Ovary (tissue), 10 donors: ENCODE measurements at places on chromosomes 4 and X. TPM values are rescaled to one million over a fixed set of nuclear protein-coding genes. Genes with fewer than 3 reads are reported as not detected.

DNA sequence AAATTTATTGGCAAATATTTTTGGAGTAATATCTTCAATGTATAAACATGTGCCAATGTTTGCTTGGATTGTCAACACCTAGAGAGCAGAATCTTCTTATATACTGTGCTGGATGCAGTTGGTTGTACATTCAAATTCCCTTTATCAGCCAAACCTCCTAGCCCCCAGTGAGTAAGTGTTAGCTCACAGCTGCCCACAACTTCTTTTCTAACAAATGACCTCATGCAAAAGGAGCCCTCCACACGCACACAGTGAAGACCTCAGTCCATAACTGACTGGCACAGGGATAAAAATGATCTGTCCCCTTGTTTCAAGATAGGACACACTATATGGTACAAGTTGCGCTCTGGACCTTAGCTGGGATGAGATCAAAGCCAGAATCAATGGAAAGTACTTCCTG, 458.0 kb upstream of the NWD2 start:
- no peak overlapping the region for H3K4me3 ChIP-seq
- DNase-seq: no peak
- H3K27me3 ChIP-seq: no peaks in the 10 kb centered on the region
- no peaks in the 10 kb centered on the region for H3K4me1 ChIP-seq

GRCh38 chr4:106801386-106801785, 234.7 kb downstream of the DKK2 start:
- H3K4me3 ChIP-seq: no peak overlapping the region
- H3K4me1 ChIP-seq: no peaks in the 10 kb centered on the region
- DNase-seq: no peak
- H3K27me3 ChIP-seq: no peaks in the 10 kb centered on the region
- H3K36me3 ChIP-seq: no peaks in the 10 kb centered on the region

DNA sequence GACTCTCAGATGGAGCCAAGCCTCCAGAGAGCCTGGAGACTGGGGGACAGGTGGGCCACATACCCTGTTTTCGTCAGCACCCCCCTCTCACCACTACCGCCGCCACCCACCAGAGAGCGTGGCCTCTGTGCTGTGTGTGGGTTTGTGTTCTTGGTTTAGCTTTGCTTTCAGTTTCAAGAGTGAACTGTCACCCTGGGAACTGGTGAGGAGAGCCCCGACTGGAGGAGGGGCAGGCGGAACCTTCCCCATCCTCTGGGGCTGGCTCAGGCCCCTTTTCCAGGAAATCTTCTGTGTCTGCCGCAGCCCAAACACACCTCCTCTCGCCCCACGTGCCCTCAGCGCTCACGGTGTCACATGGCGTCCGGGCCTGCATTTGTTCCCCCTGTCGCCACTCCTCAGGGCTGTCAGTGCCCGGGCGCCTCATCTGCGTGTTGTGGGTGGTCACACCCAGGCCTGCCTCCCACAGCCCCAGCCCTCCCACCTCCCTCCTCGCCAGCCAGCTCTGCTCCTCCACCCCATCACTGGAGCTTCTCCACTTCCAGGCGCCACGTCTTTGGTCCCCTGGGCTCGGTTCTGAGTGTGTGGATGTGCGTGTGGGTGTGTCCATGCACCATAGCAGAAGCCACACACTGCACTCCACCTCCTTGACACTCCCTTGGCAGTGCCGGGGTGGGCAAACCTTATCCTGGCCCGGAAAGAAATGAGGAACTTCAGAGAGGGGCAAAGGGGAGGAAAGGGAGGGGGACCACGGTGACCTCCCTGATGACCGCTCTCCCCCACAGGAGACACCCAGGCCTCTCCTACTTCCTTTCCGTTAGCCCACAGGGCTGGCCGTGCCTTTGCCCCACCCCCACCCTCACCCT, 27.8 kb downstream of the ELF4 start:
- peaks cover 6% of the 10 kb centered on the region for H3K4me1 ChIP-seq
- DNase-seq: peak; percentile 50
- no peak overlapping the region for H3K27ac ChIP-seq
- no peak overlapping the region for H3K4me3 ChIP-seq
- H3K36me3 ChIP-seq: no peaks in the 10 kb centered on the region
- H3K27me3 ChIP-seq: no peaks in the 10 kb centered on the region

DNA sequence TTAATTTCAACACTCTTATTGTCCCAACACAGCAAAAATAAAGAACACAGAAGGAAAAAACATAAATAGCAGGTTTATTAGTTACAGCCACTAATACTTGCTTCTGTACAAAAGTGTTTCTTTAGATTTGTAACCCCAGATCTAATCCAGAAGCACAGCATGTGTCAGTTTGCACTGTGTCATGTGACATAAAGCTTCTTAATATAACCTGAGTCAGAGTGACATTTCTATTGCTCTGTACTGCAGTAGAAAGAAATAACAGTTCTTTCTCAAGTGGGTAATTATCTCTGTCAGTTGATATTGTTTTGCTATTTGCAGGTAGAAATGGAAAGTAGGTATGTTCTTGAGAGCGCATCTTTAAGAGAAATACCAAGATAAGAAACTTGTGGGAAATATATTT, 422.5 kb downstream of the ZIC3 start:
- H3K4me1 ChIP-seq: no peaks in the 10 kb centered on the region
- no peak for DNase-seq
- H3K4me3 ChIP-seq: no peak overlapping the region
- no peaks in the 10 kb centered on the region for H3K36me3 ChIP-seq
- no peaks in the 10 kb centered on the region for H3K27me3 ChIP-seq
- no peak overlapping the region for H3K27ac ChIP-seq

- H3K4me3 ChIP-seq: no peak overlapping the region
- peaks cover 7% of the 10 kb centered on the region for H3K4me1 ChIP-seq
- H3K36me3 ChIP-seq: no peaks in the 10 kb centered on the region
- no peak overlapping the region for H3K27ac ChIP-seq
Observed at GRCh38 chrX:1449036-1449822, 3.5 kb downstream of the ASMTL start.

DNA sequence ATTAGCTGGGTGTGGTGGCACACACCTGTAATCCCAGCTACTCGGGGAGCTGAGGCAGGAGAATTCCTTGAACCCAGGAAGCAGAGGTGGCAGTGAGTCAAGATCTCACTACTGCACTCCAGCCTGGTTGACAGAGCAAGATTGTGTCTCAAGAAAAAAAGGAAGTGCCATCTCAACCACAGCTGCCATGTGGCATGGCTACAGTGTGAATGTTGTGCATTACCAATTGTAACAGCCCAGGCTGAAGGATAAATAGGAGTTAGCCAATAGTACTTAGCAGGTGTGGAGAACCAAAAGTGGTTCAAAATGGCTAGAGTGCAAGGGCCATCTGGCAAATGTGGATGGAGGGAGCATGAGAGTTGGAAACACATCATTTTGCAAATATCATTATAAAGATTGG, 28.9 kb downstream of the SLC25A5 start:
- no peak for DNase-seq
- H3K36me3 ChIP-seq: no peaks in the 10 kb centered on the region
- H3K4me1 ChIP-seq: no peaks in the 10 kb centered on the region
- no peaks in the 10 kb centered on the region for H3K27me3 ChIP-seq

DNA sequence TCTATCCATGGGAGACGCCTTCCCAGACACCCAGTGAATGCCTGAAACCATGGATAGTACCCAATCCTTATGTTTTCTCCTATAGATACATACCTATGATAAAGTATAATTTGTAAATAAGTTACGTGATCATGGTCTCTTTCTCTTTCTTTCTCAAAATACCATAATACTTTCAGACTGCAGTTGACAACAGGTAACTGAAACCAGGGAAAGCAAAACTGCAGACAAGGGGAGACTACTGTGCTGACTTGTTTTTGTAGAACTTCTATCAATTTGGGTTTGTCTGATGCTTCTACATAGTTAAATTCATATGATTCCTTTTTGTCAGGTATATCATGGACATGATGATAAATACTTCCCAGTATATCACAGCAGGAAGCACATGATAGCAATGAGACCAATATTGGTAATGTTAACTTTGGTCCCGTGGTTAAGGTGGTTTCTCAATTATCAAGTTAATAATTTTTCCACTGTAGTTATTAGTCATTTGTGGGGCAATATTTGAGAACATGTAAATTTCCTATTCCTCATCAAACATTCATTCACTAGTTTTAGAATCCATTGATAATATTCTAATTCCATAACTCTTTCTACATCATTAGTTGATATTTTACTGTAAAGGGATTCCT, 298.0 kb upstream of the TET2 start:
- no peaks in the 10 kb centered on the region for H3K27me3 ChIP-seq
- no peaks in the 10 kb centered on the region for H3K36me3 ChIP-seq
- no peak overlapping the region for H3K4me3 ChIP-seq

DNA sequence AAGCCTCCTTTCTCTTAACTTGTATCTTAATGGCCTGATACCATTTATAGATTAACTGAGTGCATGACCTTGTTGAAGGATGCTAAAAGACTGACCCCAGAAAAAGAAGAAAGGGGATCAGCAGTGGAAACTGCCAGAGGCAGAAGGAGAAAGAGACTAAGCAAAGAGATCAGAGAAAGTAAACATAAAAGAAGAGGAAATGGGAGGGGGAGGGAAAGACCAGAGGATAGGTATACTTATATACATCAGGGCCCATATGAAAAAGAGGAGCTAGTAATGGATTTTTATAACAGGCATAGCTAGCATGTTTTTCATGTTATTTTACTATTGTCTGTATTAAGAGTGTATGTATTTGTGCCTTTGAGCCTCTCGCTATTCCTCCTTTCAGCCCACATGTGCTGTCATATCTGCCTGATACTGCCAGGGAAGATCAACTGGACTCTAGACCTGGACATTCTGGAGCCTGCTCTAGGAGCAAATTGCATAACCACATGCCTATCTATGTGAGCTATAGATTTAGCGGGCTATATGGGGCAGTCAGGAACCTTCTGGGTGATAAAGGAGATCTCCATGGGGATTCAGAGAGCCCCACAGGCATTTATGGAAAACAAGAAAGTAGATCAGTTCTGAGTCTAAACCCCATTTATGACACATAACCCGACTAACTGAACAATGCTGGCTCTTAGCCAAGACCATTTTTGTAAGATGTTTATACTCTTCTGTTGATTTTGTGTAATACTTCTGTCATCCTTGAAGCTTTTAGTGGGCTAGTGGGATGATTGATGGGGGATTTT, 13.4 kb upstream of the SNX12 start:
- H3K4me1 ChIP-seq: no peaks in the 10 kb centered on the region
- H3K27me3 ChIP-seq: no peaks in the 10 kb centered on the region
- H3K36me3 ChIP-seq: no peaks in the 10 kb centered on the region
- no peak overlapping the region for H3K27ac ChIP-seq
- no peak overlapping the region for H3K4me3 ChIP-seq

The SPRY1 gene
- polyA plus RNA-seq: 45.8 TPM

The USP17L25 gene
- polyA plus RNA-seq: not detected

The MAGEC1 gene
- 0.05 TPM for polyA plus RNA-seq

GRCh38 chrX:1531096-1531890, 5.7 kb downstream of the P2RY8 start:
- no peaks in the 10 kb centered on the region for H3K36me3 ChIP-seq
- H3K27ac ChIP-seq: no peak overlapping the region
- no peak overlapping the region for H3K4me3 ChIP-seq
- DNase-seq: no peak
- no peaks in the 10 kb centered on the region for H3K27me3 ChIP-seq

The PAGE4 gene
- 3.0 TPM for polyA plus RNA-seq

DNA sequence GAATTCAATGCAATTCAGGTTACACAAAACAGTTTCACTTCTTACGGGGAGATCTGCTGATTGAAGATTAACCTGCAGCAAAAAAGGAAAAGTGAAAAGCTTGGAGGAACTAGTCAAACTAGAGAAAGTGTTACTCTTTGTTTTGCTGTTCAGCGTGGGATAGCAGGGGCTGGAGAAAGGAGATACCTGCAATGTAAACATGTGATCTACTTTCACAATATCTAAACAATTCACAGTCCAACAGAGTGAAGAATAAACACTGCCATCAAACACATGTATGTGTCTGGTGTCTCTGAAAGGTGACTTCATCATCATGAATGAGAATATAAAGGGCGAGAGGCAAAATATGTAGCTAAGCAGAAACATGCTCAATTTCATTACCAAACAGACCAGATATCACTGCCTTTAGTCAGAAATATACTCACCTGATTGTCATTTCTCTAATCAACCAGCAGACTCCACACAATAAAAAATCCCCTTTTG, 26.4 kb downstream of the NIPAL1 start:
- DNase-seq: no peak
- no peaks in the 10 kb centered on the region for H3K27me3 ChIP-seq
- H3K4me3 ChIP-seq: no peak overlapping the region
- no peaks in the 10 kb centered on the region for H3K36me3 ChIP-seq
- no peak overlapping the region for H3K27ac ChIP-seq
- H3K4me1 ChIP-seq: no peaks in the 10 kb centered on the region

DNA sequence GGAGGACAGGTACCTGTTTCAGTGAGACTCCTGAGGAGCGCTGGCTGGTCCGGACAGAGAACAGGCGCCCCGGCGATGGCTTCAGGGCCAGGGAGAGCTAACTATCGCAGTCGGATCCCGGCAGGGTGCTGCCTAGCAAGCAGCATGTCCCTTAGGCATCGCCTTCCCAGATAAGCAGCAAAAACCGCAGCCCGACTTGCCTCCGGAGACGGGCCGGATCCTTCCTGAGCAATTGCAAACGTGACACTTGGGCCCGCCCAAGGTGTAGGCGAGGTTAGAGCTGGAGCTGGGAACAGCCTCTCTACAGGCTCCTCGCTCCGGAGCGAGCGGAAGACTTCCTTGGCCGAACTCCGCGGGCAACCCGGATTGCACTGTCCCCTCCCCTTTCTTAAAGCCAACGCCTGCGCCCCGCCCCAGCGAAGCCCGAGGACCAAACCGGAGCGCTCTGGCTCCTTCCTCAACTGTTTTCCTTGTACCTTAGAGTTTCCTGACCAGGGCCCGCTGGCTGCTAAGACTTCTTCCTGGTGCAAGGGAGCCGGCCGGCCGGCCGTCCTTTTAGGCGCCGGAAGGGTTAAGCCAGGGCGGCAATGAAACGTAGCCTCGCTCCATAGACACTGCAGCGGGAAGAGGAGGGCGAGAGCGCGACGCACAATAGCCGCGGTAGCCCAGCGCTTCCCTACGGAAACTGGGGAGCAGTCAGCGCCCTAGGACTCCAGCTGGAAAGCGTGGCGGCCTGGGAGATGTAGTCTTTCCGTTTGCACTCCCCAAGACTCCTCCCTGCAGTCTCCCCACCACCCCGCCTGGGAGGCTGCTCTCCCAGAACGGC, at the start of gene OPHN1:
OPHN1 (minus strand) TSS at position 341 of the 826 bp plus-strand sequence. CDS start 475 bp downstream, outside the sequence.
- DNase-seq: peak; percentile 74
- peak within 1 kb of the TSS; percentile 62 for H3K27ac ChIP-seq
- peak within 1 kb of the TSS; percentile 58 for H3K4me3 ChIP-seq
- no peaks in the 10 kb centered on the region for H3K27me3 ChIP-seq
- H3K36me3 ChIP-seq: no peaks in the 10 kb centered on the region

DNA sequence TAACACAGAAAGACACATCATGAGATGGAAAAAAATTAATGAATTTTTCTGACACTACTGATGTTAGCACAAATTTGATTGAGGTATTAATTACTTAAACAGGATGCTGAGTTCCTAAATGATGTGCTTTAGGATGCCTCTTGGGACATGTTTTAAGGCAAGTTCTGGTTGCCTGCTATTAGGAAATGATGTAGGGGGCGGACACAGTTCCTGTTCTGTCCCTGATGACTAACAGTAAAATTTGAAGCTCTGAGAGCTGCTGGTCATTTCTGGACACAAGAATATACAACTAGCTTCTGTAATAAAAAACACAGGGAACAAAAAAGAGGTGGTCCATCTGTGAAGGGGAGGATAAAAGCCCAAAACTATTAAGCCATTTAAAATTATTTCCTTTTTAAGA, 163.2 kb upstream of the ETNPPL start:
- H3K27me3 ChIP-seq: no peaks in the 10 kb centered on the region
- no peak overlapping the region for H3K27ac ChIP-seq
- no peaks in the 10 kb centered on the region for H3K36me3 ChIP-seq
- no peaks in the 10 kb centered on the region for H3K4me1 ChIP-seq
- no peak for DNase-seq

The GC gene
- polyA plus RNA-seq: not detected

The SH3BGRL gene
- polyA plus RNA-seq: 129 TPM

- H3K27ac ChIP-seq: no peak overlapping the region
- no peaks in the 10 kb centered on the region for H3K27me3 ChIP-seq
- no peak for DNase-seq
- no peaks in the 10 kb centered on the region for H3K36me3 ChIP-seq
Observed at GRCh38 chr4:109126856-109127255, 175.6 kb downstream of the COL25A1 start.
